ENCODE measurements at places on chromosomes 11 and 22. TPM values are rescaled to one million over a fixed set of nuclear protein-coding genes. Genes with fewer than 3 reads are reported as not detected.

DNA sequence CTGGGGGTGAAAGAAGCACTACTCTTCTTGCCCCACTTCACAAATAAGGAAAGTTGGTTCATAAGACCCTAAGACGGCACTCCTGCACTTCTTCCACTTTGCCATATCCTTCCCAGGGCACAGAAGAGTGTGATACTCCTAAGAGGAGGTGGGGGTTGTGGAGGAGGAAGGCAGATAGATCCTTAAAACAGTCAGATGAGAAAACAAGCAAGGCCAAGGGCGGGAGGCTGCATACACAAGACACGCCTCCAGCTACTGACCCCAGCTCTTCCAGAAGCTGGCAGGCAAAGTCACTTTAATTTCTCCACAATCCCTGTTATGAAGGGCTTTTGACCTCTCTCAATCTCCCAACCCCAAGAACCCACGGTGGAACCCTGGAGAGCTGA lies 1.6 kb upstream of the CHRM4 start:
- H3K27ac ChIP-seq = no peak overlapping the region
- H3K27me3 ChIP-seq = no peaks in the 10 kb centered on the region
- no peak overlapping the region for H3K4me3 ChIP-seq
- no peak for DNase-seq

The NXPE1 gene
- total RNA-seq = not detected

DNA sequence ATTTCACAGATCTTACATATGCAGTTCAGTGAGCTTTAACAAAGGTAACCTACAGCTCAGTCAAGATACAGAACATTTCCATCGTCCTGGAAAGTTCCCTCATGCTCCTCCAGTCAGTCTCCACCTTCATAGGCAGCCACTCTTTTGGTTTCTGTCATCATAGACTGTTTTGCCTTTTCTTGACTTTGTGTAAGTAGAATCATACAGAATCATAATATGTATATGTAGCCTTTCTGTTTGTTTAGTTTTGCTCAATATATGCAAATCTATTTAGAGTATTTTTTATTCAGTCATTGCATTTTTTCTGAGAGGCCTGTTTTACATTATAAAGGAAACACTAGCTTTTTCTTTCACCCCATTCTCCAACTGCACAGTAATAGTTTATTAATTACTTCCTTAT lies 15.0 kb upstream of the DNAJB7 start:
- no peak overlapping the region for H3K27ac ChIP-seq
- DNase-seq = no peak
- no peak overlapping the region for H3K4me3 ChIP-seq
- H3K36me3 ChIP-seq = no peaks in the 10 kb centered on the region
- no peaks in the 10 kb centered on the region for H3K4me1 ChIP-seq

The CLCF1 gene
- 6.4 TPM for total RNA-seq

GRCh38 chr11:69013009-69013951 lies at the start of gene MRGPRF:
TSS of gene MRGPRF (minus strand) at chr11:69013246. CDS start at chr11:69009901, 3,345 bp downstream.
- peak; percentile 52 for DNase-seq
- no peak within 1 kb of the TSS for H3K4me3 ChIP-seq
- H3K36me3 ChIP-seq = no peaks in the 10 kb centered on the region
- H3K27me3 ChIP-seq = no peaks in the 10 kb centered on the region
- H3K27ac ChIP-seq = no peak within 1 kb of the TSS

DNA sequence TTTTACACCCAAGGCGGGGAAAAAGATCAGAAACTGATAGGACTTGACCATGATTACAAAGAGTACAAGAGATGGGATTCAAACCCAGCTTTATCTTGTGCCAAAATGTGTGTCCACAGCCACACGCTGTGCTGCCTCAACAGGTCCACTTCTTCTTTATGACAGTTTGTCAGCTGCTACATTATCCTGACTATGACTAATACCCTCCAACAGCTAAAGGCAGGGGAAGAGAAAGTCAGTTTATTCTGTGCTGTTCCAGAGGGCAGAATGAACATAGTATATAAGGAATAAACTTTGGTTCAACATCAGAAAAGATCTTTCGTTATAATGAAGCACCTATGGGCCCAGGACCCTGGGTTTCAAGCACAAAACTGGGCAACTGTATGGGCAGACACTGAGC lies 668.2 kb upstream of the TENM4 start:
- DNase-seq = no peak
- no peaks in the 10 kb centered on the region for H3K36me3 ChIP-seq
- no peaks in the 10 kb centered on the region for H3K27me3 ChIP-seq
- no peak overlapping the region for H3K4me3 ChIP-seq
- H3K4me1 ChIP-seq = no peaks in the 10 kb centered on the region
- no peak overlapping the region for H3K27ac ChIP-seq

All from Karpas-422 (cell line).